ENCODE measurements at places on chromosomes 13 and 19.

- no peak for DNase-seq
Observed at GRCh38 chr13:114167426-114167825, 11.6 kb upstream of the CFAP97D2 start.

GRCh38 chr19:20321139-20321763, 154.2 kb downstream of the ZNF486 start:
- no peak for DNase-seq

DNA sequence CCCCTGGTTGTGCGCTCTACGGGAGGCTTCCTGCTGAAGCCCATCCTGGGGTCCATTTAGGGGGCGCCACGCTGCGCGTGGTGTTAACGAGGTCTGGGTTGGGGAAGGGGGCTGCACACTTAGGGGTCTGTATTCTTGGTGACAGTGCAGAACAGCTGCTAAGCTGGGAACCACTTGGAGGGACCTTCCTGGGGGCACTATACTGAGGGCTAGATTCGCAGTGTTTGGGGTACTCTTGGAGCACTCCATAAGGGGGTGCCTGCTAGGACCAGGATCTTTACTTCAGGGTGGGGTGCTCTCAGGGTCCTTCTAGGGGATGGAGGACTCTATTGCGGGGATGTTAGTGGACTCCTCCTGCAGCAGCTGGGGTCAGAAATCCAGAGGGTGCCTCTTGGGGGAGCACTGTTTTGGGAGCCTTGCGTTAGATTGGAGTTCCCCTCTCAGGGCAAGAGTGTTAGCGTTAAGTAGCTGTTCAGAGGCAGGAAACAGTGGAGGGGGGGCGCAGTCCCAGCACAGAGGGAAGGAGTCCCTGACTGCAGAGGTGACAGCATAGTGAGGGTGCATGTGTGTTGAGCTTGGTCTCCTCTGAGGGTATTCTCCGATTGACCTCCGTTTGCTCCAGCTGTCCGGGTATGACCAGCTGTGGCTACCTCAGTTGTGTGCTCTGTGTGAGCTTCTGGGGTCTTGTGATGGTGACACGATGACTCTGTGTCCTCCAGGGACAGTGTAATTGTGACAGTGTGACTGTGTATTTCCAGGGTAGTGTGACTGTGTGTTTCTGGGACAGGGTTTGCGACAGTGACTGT, 1.1 kb downstream of the PDE4A start:
- no peak for DNase-seq

- DNase-seq, result no peak
Observed at GRCh38 chr19:45613926-45614725, 12.1 kb upstream of the GPR4 start.

DNA sequence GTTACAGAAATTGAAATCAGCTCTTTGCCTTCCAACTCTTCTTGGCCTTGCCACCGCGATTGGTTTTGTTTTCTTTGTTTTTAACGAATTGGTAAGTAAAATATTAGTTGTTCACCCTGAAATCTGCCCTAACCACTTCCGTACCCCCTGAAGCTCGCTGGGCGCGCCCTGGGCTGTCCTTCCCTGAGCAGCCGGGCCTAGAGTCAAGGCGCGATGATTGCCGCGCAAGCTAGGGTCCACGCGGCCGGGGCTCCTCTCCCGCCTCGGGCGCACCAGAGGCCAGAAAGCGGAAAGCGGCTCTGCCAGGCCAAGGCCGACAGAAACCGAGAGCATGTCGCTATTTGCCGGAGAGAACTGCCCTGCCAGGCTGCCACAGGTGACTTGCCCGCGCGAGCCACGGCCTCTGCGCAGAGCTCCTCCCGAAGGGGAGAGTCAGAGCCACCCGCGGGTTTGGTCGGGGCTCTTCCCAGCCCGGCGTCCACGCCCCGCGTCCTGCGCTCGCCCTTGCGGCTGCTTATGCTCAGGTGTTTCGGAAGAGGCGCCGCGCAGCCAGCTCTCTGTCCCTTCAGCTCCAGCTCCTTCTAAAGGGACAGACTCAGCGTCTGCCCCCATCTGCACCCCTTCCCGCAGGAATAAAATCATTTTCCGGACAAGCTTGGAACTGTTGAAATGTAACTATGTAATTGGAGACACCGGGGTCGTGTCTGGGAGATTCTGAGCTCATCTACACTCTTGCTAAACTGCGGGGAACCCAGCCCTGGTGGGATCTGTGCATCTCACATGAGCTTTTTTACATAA, 6.6 kb upstream of the CDX2 start:
- DNase-seq, result no peak

DNA sequence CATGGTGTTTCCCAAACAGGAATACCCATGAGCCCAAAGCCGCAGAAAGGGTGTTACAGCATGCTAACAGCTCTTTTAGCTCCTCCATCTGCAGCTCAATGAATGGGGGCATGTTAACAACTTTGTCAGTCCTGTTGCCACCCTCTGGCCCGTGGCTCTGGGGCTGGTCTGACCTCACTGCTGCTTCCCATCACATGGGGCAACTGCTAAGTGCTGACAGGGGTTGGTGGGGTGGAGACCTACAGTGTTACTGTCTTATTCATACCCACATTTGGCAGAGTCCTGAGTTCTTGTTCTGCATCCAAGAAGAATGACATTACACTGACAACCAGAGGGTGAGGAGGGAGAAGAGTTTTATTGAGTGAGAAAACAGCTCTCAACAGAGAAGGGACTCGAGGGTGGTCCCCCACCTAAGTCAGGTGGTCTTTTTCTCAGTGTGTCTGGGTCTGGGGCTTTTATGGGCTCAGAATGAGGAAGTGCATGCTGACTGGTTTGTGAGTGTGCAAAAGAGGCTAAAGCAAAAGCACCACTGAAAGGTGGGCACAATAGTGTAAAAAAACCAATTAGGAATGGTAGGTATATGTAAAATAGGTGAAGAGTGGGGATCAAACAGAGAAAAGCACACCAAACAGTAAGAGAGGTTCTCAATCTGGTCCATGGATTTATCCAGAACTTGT, 1952.0 kb upstream of the PCDH20 start:
- no peak for DNase-seq

DNA sequence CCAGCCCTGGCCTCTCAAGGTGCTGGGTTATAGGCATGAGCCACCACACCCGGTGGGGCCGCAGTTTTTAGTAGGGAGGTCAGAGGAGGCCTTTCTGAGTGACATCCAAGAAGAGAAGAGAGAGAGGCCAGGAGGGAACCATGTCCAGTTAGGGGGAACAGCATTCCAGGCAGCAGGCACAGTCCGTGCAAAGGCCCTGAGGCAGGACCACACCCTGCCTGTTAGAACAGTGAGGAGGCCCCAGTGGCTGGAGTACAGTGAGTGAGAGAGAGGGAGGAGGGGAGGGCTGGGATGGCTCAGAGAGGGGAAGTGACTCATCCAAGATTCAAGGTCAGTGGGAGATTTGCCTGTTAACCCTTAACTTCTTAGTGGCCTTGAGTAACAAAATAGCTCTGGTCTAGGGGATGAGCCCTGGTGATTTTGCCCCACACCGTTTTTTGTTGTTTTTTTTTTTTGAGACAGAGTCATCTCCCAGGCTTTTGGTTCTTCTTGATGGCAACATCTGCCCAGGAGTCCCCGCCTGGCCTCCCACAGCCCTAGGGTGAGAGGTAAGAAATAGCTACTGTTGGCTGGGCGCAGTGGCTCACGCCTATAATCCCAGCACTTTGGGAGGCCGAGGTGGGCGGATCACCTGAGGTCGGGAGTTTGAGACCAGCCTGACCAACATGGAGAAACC, 2.7 kb upstream of the PLIN3 start:
- DNase-seq, result no peak

GRCh38 chr13:43687038-43687437, 99.7 kb downstream of the ENOX1 start:
- no peak for DNase-seq

DNA sequence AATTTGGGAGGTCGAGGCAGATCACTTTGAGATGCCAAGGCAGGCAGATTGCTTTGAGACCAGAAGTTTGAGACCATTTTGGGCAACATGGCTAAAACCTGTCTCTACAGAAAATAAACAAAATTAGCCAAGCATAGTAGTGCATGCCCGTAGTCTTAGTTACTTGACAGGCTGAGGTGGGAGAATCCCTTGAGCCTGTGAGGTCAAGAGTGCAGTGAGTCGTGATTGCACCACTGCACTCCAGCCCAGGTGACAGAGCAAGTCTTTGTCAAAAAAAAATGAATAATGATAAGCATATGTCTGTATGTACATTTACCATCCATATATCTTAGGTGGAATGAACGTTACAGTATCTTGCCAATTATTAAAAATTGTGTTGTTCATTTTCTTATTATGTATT, 2447.7 kb downstream of the PCDH9 start:
- no peak for DNase-seq

- no peak for DNase-seq
Observed at GRCh38 chr13:41613471-41613870, 156.1 kb downstream of the RGCC start.

DNA sequence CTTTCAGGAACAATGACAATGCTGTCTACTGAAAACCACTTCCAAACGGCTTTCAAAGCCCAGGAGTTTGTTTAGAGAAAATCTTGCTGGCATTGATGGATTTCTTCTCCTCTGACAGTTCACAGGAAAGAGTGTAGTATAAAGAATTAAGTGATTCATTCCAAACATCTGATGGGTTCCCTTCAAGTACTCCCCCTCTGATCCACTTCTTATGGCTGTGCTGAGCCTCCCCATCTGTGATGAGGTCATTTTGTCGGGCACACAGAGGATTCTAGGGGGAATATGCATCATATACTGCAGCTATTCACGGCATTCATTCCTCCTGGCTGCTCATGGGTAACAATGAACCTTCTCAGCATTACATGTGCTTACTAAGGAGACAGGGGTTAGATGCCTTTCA, 107.9 kb downstream of the RGCC start:
- DNase-seq, result no peak

- no peak for DNase-seq
Observed at GRCh38 chr13:52809310-52809769, 39.1 kb downstream of the PCDH8 start.

GRCh38 chr19:18109733-18110608, 12.4 kb downstream of the MAST3 start:
- no peak for DNase-seq

DNA sequence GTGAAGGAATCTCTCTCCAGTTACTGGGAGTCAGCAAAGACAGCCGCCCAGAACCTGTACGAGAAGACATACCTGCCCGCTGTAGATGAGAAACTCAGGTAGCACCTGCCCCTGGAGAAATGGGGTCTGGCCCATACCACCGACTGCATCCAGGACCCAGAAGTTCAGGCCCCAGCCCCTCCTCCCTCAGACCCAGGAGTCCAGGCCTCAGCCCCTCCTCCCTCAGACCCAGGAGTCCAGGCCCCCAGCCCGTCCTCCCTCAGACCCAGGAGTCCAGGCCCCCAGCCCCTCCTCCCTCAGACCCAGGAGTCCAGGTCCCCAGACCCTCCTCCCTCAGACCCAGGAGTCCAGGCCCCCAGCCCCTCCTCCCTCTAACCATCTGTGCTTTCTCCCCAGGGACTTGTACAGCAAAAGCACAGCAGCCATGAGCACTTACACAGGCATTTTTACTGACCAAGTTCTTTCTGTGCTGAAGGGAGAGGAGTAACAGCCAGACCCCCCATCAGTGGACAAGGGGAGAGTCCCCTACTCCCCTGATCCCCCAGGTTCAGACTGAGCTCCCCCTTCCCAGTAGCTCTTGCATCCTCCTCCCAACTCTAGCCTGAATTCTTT, 3.0 kb downstream of the APOC2 start:
- DNase-seq, result no peak

GRCh38 chr19:32317086-32317485, 28.3 kb upstream of the ZNF507 start:
- DNase-seq, result no peak

DNA sequence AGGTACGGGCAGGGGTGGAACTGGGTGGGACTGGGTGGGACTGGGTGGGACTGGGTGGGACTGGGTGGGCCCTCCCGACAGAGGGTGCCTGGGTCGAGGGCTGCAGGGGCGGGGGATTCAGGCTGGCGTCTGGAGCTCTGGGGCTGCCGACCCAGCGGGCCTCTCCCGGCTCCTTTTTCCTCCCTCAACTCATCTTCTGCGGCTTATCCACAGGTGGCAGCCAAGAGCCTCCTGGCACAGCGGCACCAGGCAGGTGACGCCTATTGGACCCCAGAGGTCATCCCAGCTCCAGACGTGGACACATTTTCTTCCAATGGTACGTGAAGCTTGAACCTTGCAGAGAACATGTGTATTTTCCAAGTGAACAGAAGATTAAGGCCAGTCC, 533 bp downstream of the ZNF544 start:
- DNase-seq, result no peak

GRCh38 chr13:36417331-36417730, 15.0 kb upstream of the CCNA1 start:
- DNase-seq, result no peak

- no peak for DNase-seq
Observed at GRCh38 chr13:23159205-23159759, 21.5 kb upstream of the SGCG start.

DNA sequence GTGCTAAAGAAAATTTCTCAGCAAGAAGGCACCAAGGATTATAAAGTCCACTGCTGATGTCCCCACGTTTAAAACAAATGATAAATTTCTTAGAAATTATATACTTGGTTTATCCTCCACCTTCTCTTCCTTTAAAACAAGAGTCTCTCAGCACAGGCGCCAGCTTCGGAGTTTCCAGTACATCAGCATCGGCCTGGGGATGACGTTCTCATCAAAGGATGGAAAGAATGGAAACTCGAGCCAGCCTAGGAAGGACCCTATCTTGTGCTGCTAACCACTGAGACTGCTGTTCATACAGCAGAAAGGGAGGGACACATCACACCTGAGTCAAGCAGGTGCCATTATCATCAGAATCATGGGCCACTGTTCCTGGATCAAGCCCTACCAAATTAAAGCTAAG, 29.8 kb upstream of the ZNF83 start:
- DNase-seq, result no peak

DNA sequence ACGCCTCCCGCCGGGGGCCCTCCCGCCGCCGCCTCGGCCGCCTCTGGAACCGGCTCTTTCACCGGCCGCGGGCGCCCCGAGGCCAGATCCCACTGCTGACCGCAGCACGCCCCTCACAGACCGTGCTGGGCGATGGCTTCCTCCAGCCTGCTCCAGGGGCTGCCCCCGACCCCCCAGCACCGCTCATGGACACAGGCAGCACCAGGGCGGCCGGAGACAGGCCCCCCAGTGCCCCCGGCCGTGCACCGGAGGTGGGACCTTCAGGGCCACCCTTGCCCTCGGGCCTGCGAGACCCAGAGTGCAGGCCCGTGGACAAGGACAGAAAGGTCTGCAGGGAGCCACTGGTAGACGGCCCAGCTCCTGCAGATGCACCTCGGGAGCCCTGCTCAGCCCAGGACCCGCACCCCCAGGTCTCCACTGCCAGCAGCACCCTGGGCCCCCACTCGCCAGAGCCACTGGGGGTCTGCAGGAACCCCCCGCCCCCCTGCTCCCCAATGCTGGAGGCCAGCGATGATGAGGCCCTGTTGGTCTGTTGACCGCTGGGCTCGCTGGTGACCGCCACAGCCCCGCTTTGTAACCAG, 13.0 kb downstream of the LRP3 start:
- DNase-seq, result no peak

DNA sequence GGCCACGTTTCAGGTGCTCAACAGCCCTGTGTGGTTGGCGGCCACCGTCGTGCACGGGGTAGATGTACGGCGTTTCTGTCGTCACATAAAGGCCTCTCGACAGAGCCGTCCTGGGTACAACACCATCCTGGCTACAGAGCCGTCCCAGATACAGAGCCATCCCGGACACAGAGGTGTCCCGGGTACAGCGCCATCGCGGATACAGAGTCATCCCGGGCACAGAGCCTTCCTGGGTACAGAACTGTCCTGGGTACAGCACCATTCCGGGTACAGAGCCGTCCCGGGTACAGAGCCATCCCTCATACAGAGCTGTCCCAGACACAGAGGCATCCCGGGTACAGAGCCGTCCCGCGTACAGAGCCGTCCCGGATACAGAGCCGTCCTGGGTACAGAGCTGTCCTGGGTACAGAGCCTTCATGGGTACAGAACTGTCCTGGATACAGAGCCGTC, 222.7 kb upstream of the SOX1 start:
- DNase-seq, result no peak

GRCh38 chr13:105785436-105785835, 750.0 kb downstream of the EFNB2 start:
- DNase-seq, result no peak
